ENCODE measurements at places on chromosomes 2 and 18.

DNA sequence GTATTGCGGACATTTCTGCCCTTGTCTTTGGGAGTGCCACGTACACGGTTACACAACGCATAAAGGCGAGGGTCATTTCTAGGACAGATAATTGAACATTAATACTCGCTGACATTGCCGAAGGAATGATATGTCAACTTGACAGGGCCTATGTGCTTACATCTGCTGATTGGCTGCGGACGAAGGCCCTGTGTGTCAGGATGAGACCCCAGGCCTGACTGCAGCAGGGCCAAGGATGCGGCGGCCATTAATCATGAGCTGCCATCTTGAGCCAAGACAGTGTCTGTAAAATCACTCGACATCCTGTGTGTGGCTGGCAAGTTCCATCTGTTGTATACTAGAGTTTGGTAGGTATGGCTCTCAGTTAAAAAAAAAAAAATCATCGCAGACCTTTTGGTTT is 96.6 kb downstream of the MEIS1 start:
- no peak for DNase-seq

DNA sequence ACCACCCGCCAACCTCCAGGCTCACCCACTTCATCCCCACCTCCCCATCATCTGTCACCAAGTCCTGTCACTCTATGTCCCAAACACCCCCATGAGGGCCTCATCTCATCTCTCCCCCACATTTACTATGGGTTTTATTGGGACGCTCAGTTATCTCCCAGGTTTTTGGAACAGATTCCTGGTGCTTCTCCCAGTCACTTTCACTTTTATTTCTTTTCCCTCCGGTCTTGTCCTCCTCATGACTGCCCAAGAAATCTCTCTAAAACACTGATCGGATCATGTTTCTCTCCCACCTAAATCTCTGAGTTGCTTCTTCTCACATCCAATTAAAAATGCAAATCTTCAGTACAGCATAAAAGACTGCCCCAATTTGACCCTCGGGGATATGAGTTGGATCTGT is 273.1 kb downstream of the PHLPP1 start:
- no peak for DNase-seq

DNA sequence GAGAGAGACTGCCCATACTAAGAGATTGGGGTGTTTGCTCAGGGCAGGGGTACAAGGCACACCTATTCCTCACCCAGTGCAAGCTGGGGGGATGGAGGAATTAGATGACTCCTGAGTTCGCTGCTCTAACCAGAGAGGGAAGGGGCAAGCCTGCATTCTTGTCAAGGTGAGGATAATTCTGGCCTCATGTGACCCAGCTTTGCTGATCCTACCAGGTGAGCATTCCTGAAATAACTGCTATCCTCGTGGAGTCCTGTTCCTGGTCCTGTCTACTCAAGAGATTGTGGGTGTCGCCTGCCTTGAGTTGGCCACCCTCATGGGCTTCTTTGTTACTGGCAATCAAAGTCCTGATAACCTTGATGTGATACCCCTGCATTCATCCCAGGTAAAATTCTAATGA is 206.0 kb downstream of the SPP2 start:
- no peak for DNase-seq

GRCh38 chr2:242022550-242023290 is 153.2 kb downstream of the RTP5 start:
- no peak for DNase-seq

GRCh38 chr2:101736233-101736632 is 38.7 kb downstream of the MAP4K4 start:
- no peak for DNase-seq

Measured in SK-N-DZ (cell line).